ENCODE measurements at places on chromosomes 4 and X.

DNA sequence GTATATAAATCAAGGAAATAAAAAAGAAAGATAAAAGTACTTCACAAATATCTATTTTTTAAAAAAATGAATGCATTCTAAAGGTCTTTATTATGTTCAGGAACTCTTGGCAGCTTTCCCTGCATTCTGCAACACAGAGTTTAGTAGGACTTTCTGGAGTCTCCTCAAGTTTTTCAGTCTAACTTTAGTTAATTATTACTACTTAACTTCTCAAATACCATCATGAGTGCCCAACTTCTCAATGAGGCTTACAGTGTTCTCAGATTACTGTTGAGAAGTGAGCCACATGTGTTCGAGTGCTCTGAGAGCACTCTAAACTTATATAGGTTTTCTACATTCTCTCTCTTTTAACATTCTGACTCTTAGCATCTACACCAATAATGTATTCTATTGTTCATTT is 1852.9 kb upstream of the PCDH10 start:
- no peak for DNase-seq

DNA sequence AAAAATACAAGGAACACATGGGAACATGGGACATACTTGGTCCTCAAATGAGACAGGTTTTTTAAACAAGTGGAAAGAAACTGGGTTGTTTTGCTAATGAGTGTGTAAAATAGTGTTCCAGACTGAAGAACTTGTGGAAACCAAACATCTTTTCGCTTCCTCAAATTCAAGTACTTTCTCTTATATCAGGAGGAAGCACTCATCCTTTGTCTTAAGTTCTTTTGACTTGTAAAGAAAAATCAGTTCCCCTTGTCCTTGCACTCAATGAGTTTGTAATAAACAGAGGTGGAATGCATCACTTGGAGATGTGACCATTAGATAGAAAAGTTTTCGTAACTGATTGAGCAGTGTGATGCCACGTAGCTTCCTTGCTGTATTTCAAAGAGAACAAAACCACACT is 101.1 kb downstream of the PHOX2B start:
- peak; percentile 66 for DNase-seq

DNA sequence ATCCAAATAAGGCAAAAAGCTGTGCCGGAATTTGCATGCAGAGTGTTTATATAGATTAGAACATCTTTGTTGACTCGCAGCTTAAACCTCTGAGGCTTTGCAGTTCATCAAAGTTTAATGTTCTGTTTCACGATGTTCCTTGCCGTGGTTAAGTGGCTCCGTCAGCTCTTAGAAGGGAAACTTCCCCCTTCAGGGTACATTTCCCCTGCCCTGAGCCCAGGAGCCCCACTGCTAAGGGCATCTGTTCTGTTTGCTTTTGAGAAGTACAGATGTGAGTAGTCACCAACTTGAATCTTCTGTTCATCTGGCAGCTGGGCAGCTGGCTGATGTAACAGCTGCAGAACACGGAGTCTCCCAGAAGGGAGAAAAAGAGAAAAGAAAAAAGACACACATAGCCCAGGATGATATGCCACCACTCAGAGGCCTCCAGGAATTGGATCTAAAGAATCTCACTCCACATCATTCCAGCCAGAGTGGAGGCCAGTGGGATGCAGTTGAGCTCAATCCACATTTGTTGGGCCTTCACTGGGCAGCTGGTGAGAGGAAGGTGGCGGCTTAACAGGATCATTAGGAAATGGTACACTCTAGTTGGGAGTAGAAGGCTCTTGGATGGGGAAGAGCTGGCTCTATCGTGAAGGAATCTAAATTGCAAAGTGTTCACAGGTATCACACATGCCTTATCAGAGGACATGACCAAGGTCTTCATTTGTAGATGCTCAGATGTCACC is 178.7 kb upstream of the RBPJ start:
- peak; percentile 96 for DNase-seq

- DNase-seq, result no peak
These were observed 885.8 kb downstream of the SH3BGRL start for GRCh38 chrX:82087699-82088098.

GRCh38 chrX:151723156-151723760 is 7.4 kb downstream of the FATE1 start:
- DNase-seq, result no peak

DNA sequence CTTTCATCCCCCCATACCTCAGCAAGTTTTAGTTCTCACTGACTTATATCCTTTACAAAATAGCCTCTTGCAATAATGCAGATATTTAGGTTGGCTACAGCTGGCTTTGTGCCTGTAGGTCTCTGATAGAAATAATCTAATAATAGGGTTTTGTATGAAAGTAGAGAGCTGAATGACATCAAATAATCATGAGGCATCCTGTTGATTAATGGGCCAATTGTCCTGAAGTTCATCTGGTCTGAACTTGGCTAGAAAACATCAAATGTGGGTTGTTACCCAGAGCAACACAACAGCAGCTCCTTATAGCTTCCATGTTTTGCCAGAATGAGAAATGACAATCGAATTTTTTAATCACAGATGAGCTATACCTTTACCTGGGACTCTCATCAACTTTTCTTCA is 19.2 kb upstream of the LHFPL1 start:
- no peak for DNase-seq

GRCh38 chr4:85884251-85884650 is 409.3 kb downstream of the ARHGAP24 start:
- DNase-seq, result no peak

- peak; percentile 87 for DNase-seq
These were observed 12.5 kb upstream of the ART3 start for GRCh38 chr4:76061982-76062381.

- DNase-seq, result no peak
These were observed at the start of gene GPR101 for GRCh38 chrX:137033774-137034507. GPR101 (minus strand) TSS chrX:137033995; CDS start chrX:137031674, 2,321 bp downstream.

GRCh38 chr4:111943796-111944203 is 201.5 kb upstream of the FAM241A start:
- peak; percentile 21 for DNase-seq

GRCh38 chrX:41634284-41634683 is 54.5 kb upstream of the GPR34 start:
- DNase-seq, result peak; percentile 81

- no peak for DNase-seq
These were observed 77.6 kb upstream of the PCDH7 start for GRCh38 chr4:30642567-30642966.

GRCh38 chr4:8547108-8547911 is 32.9 kb upstream of the GPR78 start:
- DNase-seq, result no peak

- no peak for DNase-seq
These were observed 32.2 kb downstream of the PLS3 start for GRCh38 chrX:115592997-115593734.

DNA sequence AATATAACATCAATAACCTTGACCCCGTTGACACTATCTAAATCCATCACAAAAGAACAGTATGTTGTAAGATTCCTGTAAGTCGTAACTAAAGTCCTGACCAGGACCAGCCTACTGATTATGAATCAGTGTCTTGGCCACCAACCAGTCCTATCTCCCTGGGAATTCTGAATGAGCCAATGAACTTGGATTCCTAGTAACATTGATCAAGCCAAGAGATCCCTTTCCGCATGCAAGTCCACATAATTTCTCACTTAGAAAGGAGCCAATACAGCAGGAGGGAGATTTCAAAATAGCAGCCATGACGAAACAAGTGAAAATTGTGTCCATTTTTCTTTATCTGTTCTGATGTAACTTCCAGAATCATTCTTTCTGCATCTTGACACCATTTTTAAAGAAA is 9.5 kb downstream of the XPNPEP2 start:
- DNase-seq, result no peak

DNA sequence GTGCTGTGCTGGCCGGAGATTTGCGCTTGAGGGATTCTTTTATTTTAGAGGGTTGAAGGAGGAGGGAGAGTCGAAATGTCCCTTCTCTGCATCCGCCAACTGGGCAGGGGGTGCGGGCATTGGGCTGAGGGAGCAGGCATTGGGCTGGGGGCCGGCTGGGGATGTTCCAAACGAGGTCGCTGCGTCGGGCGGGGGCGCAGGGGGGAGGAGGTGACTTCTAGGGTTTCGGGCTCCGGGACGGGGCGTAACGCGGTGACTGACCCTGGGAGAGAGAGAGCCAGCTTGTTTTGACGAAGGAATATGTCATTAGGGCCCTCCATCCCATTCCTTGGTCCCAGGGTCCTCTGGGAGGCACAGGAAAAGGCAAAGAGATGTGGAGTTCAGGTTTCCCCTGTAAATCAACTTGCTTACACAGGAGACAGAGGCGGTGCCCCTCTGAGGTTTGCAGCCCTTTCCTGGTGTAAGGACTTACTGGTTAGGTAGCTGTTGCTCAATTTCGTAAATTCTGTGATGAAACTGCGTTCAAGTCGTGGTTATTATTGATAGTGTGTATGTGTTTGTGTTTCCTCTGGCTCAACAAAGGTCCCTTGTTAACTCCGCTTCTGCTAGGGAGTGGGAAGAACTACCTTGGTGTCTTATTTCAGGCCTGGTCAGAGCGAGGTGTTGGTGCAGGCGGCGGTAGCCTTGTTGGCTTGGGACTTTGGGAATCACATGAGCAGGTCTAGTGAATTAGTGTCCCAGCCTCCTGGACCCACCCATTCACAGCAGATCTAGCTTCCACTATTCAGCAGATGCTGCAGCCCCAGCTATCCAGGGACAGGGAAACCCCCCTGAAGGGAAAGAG is 716 bp downstream of the FHIP1A start:
- peak; percentile 12 for DNase-seq

- DNase-seq, result no peak
These were observed 205.0 kb upstream of the DMD start for GRCh38 chrX:33416273-33416805.

DNA sequence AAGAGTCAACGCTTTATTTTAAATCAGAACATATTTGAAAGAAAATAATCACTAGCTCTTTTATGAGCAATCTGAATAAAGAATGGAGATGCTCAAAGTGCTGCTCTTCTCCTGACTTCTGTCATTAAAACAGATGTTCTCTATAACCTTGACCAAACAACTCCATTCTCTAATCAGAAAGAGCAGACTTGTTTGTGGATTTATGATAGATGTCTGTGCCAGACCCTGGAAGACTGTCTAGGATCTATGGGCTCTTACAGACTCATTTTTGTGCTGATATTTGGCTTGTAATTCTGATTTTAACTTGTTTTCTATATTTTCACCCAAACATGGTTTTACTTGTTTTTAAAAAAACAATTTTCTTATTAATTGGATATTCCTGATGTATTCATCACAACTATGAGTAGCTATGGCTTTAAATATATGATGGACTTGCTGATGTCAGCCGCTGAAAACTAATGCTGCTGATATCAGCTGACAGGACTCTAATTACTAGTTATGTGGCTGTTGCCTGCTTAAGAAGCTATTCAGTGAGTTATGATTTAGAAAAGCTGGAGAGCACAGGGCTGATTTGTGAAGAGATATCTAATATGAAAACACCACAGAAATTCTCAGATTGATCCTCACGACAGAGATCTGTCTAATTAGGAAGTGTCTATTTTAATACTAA is 31.6 kb upstream of the MAML3 start:
- no peak for DNase-seq

DNA sequence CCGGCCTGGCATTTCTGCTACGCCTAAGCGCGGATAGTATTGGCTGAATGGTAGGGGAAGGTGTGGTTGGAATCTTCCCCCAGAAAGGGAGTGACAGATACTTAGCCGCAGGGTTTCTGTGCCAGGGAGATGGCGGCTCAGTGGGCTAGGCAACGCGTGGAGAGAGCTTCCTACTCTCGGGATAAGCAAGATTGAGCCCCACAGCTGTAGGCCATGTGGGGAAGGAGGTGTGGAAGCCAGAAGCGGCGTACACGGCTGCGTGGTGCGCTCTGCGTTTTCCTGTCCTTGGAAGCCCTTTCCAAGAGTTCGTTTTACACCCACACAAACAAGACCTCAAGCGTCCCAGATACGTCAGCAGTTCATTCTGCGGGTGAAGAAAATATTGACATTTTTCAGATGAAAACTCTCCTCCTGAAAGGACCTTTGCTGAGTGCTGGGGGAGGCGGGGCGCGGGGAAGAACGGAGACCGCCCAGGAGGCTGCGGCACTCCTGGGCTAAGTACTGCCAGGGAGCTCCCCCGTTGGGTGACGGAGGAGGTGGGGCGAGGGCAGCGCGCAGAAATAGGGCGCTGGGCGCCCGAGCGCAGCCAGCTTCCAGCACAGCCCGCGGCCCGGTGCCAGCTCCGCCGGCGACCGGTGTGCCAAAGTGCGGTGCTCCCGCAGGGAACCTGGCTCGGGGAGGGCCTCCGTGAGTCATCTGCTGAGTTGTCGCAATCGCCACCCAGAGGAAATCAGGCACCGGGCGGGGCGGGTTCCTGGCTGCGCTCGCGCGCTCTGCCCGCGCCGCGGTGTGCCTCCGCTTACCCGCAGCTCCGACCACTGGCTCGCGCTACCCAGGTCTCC is at the start of gene GPAT3:
GPAT3 (plus strand) TSS at position 589 of the 842 bp plus-strand sequence. CDS start 515 bp downstream, outside the sequence.
- DNase-seq, result peak; percentile 36

DNA sequence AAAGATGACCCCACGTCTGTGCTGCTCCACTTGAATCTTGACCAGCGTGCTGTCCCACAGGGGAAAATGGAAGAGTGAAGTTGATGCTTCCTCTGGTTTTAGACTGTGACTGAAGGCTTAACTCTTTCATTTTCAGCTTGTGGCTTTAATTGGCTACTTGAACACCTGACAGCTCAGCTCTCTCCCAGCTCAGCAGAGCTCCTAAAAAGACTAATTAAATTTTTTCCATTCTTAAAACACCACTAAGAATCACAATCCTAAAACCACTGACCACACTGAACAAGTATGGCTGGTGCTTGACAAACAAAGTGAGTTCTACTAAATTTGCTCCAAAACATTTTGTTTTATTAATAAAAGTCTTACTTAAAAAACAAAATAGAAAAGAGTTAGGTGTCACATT is 71.7 kb downstream of the SRPX start:
- DNase-seq, result no peak

- no peak for DNase-seq
These were observed 6.5 kb upstream of the GJB1 start for GRCh38 chrX:71216485-71216884.

GRCh38 chr4:7315935-7316334 is 118.8 kb downstream of the PSAPL1 start:
- no peak for DNase-seq

DNA sequence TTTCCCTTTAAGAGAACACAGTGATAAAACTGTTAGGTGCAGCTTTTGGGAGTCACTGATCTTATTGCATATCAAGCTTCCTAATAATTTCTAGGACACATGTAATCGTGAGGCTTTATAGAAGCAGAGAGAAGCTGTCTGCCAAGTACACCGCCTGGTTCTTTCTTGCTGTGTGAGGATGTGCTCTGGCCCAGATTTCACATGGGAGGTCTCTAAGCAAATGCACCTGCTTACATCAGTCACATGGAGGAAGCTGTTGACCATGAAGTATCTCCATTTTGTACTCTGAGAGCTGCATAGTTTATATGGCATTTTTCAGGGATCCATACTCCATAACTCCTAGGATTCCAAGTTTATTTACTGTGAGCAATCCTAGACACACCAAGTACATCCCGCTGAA is 37.1 kb downstream of the RGS12 start:
- no peak for DNase-seq

GRCh38 chr4:826508-827208 is 729 bp upstream of the CPLX1 start:
- no peak for DNase-seq

Measured in MV-4-11 (cell line).